Neural crest cell (in vitro differentiated cells): ENCODE measurements at places on chromosomes 5 and 9.

- DNase-seq = no peak
Observed at GRCh38 chr9:35700942-35701341, 11.2 kb upstream of the TPM2 start.

- DNase-seq = no peak
Observed at GRCh38 chr9:68979538-68980314, 34.2 kb downstream of the PRKACG start.

- no peak for DNase-seq
Observed at GRCh38 chr5:119271758-119272730, 83.8 kb upstream of the TNFAIP8 start.

- DNase-seq = peak; percentile 57
Observed at GRCh38 chr9:136587145-136587943, 41.5 kb upstream of the NOTCH1 start.

- DNase-seq = no peak
Observed at GRCh38 chr5:11564706-11565105, 339.5 kb downstream of the CTNND2 start.

GRCh38 chr5:125612181-125612721, 811.0 kb upstream of the GRAMD2B start:
- DNase-seq = no peak

DNA sequence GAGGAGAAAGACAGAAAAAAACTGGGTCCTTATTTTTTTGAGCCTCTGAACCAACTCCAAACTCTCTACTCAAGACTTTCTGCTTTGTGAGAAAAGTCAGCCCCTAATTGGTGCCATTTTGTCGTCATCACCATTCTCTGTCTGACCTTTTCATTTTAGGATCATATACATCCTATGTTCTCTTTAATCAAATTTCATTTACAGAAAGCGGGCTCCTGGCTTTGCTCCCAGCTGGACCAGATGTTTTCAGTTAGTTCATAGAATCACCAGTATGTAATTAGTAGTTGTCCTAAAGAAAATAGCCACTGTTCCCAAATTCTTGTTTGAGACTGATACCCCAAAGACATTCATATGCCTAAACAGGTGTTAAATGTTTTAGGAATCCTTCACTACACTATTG, 28.6 kb upstream of the SLCO4C1 start:
- DNase-seq = no peak

DNA sequence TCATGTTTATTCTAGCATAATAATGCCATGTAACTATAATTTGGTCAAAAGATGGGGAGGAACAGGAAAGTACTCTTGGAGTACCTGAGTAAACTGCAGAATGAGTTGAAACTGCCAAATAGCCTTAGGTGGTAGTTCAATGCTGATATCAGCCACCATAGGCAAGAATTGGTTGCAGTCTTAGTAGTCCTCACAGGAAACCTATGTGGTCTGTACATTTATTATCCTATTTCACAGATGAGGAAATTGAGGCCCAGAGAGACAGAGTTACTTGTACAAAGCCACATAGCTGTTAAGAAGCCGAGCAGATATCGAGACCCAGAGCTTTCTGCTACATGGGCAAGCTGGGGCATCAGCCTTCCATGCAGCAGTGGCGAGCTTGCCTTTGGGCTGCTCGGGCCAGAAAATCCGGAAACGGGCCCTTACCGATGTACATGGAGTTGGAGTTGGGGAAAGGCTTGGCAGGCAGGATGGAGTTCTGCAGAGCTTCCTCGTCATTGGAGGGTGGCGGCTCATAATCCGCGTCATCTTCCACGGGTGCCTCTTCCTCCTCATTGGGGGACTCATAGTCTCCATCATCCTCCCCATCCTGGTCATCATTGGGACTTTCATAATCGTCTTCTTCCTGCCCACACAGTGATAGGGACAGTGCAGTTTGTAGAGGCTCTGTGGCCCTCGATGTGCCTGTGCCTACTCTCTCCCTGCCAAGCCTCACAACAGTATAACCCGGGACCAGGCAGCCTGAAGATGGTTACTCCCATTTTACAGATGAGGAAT, 27.1 kb downstream of the LCP2 start:
- DNase-seq = no peak

DNA sequence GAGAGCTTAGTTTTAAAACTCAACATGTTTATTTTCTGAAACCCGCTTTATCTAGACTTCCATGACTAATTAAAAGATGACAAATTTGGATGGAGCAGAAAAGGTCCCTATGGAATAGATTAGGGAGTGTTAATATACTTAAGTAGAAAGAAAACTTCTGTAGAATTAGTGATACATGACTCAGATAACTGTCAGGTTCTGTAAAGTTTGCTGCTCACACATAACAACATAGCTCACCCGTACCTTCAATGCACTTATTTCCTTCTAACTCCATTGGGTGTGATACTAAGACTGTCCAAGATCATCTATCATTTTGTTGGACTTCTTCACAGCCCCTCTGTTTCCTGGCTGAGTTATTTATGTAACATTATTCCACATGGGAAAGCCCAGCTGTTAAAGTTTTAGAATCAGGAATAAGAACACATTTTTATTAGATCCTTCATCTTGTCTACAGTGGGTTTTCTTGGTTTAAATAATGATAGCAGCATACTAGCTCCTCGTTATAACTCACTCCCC, 27.8 kb downstream of the TMEM167A start:
- DNase-seq = no peak

GRCh38 chr5:128591598-128592455, 53.8 kb upstream of the FBN2 start:
- no peak for DNase-seq

DNA sequence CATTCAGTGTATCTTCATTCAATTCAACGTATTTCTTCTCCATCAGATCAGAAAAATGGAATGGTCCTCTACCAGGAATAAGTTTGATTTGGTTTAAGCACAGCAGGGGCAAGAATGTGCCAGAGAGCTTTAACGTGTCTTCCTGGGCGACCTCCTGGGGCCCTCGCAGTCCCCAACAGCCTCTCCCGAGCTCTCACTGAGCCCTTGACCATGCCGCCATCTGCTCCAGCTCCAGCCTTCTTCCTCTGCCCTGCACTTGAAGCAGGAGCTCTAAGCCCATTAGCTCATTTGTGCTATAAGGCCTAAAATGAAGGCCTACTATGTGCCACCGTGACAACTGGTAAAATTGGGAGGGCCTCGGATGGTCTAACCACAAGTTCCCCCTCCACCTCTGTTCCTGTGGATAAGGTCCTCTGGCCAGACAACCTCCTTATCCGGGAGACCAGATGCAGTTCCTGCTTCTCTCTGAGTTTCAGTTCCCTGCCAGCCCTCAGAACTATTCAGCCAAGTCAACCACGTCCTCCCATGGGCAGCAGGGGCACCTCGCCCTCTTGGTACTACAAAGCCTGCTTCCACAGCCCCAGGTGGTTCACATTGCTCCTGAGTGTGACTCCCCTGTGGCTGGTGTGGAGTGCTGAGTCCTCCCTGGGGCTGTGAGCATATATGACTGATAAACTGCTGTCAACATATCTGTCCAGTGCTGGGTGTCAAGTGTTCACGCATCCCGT, 35.8 kb downstream of the C5orf15 start:
- DNase-seq = no peak

GRCh38 chr5:172870291-172870714, 36.3 kb downstream of the ERGIC1 start:
- no peak for DNase-seq

DNA sequence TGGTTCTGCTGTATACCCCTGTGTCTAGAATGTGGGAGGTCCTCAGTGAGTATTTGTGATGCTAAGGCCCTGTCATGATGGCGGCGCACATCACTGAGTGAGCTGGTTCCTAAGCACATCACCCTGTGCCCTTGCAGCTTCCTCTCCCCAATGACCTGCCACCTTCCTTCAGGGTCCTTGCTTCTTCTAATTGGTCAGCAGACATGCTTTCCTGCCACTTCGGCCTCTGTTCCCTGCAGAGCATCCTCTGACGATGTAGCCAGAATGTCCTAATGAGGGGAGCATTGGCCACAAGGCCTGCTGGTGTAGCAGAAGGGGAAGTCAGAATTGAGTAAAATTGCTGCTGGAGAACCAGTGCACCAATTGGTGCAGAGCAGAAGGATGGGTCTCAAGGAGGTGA, 31.1 kb upstream of the ANGPTL2 start:
- DNase-seq = no peak

GRCh38 chr9:127679506-127679905, 27.3 kb upstream of the CFAP157 start:
- DNase-seq = no peak

- no peak for DNase-seq
Observed at GRCh38 chr9:110104261-110104809, 103.6 kb downstream of the C9orf152 start.

- DNase-seq = no peak
Observed at GRCh38 chr9:77816641-77817341, 168.7 kb upstream of the GNA14 start.

DNA sequence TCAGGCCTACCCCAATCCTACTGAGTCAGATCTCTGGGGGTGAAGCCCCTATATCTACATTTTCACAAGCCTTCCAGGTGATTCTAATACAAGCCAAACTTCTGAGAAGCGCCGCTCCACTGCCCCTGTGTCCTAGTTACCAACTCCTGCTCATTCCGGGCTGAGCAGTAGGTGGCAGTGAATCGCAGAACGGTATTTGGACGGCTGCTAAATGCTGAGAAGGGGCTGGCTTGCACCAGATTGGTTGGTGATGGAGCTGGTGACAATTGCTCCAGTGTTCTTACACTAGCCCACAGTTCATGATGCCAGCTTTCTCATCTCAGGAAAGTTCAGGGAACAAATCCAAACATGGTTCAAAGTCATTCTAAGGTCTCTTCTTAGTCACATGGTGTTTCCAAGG, 31.1 kb upstream of the FGF1 start:
- peak; percentile 56 for DNase-seq
